ENCODE measurements at places on chromosomes 1 and 21.

DNA sequence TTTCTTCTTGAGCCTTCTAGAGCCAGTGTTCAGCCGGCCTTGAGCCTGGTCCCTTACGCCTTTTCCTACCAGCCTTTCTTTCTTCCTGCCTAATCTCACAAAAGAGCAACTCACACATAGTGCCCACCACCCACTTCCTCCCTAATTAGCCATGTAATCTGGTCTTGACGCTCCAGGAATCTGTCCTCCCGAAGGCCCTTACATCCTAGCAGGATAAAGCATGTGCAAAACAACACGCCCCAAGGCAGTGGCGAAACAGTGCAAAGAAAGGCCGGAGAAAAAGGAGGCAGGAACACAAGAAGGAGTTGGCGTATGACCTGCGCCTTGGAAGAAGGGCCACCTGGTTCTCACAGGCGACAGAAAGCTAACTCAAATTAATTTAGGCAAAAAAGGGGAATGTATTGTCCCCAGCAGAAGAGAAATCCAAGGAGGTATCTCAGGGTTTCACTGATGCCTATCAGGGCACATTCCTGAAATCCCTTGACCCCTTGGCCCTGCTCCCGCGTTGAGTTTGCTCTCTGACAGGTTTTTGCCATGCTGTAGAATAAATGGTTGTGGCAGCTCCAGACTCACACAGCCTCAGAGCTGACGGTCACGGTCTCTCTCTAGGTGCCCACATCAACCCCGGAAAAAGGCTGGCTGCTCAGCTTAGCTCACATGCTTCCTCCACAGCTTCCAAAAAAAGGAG lies 79.0 kb downstream of the ZNF281 start:
- DNase-seq, result no peak

GRCh38 chr21:39628385-39628784 lies 15.6 kb downstream of the B3GALT5 start:
- no peak for DNase-seq

- no peak for DNase-seq
These were observed at the start of gene PLPPR4 for GRCh38 chr1:99264201-99265021. TSS of gene PLPPR4 (plus strand) at chr1:99264492. CDS start at chr1:99264594, 102 bp downstream.

DNA sequence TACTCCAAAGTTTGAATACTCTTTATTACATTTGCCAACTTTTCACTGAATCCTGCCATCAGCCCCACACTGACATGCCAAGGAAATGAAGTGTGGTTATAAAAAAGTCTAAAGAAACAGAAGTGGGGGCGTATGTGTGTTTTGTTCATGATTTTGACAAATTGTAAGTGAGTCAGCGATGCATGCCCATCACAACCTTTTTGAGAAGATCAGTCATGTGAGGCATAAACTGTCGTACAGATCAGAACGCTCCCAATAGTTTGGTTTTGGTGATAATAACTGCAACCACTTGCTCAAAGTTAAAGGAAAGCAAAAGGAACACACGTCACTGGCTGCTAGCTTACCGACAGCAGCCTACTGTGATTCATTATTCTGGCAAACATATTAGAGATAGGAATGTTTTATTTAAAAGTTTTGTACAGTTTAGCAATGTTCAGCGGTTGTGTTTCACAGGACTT lies 95.6 kb downstream of the RGS2 start:
- no peak for DNase-seq

DNA sequence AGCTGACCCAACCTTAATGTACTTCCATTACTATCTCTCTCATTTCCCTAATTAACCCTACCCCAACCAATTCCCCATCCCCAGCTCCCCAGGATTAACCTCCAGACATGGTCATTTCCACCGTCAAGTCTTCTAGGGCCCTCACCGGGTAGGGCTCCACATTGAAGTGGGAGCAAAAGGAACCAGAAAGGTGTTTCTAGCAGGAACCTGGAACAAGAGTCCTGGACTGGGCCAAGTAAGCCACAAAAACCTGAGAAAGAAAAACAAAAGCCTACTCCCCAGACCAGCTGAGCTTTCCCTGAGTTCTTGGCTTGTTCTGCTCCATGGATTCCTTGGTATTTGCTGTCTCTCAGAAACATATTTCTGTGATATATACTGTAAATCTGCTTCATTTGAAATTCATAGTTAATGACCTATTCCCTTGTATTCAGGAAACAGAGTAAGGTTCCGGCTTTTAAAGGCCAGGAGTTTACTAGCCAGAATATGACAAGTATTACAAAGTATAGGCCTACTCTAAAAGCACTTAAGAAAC lies 58.4 kb downstream of the SYF2 start:
- no peak for DNase-seq

DNA sequence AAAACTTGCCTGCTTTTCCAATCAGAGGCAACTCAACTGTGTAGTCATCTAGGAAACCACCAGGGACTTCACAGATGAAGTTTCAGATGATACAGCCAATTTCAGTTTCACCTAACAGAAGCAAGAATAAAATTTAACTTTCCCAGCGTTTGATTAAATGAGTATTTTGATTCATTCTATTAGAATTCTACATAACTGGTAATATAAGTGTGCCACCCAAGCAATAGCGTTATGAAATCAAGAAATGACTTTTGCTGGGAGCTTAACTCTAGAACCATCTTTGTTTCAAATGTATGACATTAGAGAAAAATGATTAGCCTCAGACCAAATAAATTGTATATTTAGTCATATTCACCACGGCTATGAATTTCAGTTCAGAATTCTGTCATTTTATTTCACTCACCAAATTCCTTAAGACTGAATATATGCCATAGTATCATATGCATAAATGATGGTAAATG lies 239.3 kb downstream of the NRIP1 start:
- DNase-seq, result no peak

DNA sequence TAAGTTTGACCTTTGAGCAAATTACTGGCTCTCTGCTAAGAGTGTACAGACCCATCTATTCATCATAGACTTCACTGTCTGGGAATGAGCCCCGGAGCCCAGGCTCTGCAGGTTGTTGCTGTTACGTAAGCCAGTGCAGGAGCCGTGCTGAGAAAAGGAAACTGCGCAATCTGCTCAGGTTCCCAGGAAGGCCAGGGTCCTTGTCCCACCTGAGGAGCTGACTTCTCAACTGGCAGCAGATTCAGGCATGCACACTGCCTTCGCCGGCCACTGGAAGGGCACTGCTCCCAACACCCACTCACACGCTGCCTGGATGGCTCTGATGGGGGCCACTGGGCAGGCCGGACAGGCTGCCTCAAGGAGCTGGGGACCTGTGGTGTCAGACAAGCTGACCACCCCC lies 19.5 kb downstream of the RCAN1 start:
- DNase-seq, result no peak

- DNase-seq, result no peak
These were observed 31.6 kb upstream of the UBE2U start for GRCh38 chr1:64171797-64172281.

GRCh38 chr1:48776393-48777218 lies at the start of gene BEND5:
TSS of gene BEND5 (minus strand) at chr1:48776891. CDS start at chr1:48776831, 60 bp downstream.
- DNase-seq, result no peak

- no peak for DNase-seq
These were observed 179.5 kb downstream of the LRRC7 start for GRCh38 chr1:69747207-69747606.

- no peak for DNase-seq
These were observed 43.7 kb downstream of the AKT3 start for GRCh38 chr1:243806310-243806709.

GRCh38 chr1:87560601-87561360 lies 232.1 kb downstream of the LMO4 start:
- DNase-seq, result no peak

DNA sequence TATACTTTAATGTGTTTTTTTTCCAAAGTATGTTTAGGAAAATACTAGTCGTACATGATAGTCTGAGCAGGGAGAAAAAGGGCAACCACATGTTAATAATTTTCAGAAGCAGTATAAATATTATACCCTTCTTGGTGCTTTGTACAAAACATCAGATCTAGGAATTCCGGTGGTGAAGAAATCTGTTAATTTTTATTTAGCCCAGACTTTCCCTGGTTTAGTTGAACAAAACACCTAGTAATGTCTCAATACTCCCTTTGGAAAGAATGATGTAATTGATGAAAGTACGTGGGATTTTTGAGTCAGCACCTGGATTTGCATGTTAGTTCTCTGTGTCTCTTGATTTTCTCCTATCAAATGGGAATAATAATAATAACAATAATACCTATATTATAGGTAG lies 38.4 kb upstream of the KCNK2 start:
- no peak for DNase-seq

- DNase-seq, result no peak
These were observed 147.3 kb downstream of the TLR5 start for GRCh38 chr1:222995620-222996309.

DNA sequence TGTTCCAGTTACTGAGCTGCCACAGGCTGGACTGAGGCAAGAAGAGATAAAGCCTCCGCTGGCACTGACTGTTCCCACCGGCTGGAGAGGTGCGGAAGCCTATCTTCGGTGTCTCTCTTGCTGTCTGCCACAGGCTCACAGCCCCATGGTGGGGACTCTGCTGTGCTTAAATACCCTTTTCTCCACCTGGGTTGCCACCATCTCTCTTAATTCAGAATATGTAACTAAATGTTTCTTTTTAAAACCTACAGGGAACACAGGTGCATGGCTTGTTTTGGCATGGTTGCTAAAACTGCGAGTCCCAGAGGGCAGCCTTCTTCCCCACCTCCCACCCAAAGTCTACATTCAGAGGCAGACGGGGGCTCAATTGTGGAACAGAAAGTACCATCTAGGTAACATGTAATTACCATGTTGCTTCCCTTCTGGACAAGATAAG lies 8.1 kb upstream of the LBR start:
- DNase-seq, result no peak

DNA sequence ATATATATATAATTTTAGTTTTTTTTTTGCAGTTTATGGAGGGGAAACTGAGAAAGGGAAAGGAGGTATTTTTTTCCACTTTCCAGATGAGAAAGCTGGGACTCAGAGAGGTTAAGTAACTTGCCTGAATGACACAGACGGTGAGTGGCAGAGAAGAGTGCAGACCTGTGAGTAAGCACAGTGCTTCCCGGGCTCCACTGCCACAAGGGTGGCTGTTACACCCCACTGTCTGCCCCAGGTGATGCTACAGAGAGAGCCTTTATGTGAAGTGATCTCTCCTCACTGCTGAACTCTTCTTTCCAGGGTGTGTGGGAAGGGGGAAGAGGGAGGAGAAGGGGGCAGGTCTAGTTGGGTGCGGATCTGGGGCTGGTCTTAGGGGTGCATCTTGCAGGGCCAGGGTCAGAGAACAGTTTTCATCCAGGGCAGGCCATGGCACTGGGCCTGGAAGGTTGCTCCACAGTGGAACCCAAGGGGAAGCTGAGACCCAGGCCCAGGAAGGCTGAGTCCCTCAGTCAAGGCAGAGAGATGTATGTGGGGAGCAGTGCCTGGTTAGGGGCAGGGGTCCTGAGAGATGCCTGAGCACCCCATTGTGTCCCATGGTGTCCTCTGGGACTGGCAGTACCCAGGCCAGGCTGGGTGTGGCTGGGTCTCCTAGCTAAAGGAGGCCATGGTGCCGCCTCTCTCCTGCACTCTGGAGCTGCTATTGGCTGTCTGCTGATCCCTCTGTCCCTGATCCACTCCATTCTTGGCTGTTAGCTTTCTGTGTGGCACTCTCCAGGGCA lies 357.5 kb downstream of the PTPRU start:
- no peak for DNase-seq

DNA sequence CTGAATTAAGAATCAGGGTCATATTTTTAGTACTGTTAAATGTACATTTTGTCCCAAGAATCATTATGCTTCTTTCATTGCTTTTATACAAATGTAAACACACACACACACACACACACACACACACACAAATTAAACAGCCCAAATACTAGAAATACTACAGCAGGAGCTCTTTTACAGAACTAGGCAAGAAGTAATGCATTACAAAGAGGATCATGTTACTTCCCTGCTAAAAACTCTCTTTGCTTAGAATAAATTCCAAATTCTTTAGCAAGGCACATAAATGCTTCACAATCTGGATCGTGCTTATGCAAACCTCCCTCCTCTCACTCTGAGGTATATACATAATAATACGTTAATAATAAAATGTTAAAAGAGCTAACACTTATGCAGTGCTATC lies 720.4 kb upstream of the ADGRL4 start:
- DNase-seq, result no peak

DNA sequence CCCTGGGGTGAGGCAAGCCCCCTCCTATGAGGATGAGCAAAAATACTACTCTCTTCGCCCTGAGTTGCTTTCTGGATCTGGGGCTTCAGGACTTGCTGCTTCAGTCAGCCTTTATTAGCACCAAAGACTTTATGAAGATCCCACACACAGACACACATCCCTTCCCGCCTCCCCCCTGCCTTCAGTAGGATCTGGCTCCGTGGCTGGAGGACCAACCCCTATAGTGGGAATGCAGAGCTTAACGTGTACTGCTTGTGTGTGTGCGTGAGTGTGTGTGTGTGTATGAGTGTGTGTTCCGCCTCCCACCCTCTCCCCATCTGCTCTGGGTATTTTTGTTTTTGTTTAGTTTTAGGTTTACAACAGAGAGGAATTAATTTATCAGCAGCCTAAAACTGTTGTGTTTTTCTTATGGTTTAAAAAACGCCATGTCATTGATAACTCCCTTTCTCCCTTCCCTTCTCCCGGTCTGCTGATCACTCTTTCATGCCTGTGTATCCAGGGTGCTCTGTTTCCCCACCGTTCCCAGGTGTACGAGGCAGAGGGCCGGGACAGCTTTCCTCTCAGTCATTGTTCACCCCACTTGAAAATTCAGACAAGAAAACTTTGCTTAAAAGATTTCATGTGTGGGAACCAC lies 27.5 kb upstream of the ZFP69B start:
- DNase-seq, result no peak

- peak; percentile 11 for DNase-seq
These were observed 364.8 kb downstream of the CEP170 start for GRCh38 chr1:242890192-242890741.

DNA sequence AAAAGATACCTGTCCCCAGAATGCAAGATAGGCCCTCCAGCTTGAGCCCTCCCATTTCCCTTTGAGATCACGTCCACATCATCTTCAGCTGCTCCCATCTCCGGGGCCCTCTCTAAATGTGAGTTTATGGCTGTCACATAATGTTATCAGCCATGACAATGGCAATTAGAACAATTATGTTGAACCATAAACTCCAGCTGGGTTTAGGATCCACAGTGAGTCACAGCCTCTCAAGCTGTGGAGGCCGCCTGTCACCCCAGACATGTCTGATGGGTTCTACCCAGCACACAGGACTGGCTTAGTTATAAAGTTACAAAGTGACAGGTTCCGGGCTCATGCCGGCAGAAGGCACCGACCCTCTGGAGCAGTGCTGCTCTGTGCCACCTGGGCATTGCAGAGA lies 597.3 kb downstream of the PTPRU start:
- no peak for DNase-seq

- DNase-seq, result no peak
These were observed 13.0 kb upstream of the TTC22 start for GRCh38 chr1:54814126-54814498.

- no peak for DNase-seq
These were observed 23.2 kb downstream of the INSL5 start for GRCh38 chr1:66777831-66778230.

Measured in GOT3 (cell line).